ENCODE measurements at places on chromosomes 3 and 15.

DNA sequence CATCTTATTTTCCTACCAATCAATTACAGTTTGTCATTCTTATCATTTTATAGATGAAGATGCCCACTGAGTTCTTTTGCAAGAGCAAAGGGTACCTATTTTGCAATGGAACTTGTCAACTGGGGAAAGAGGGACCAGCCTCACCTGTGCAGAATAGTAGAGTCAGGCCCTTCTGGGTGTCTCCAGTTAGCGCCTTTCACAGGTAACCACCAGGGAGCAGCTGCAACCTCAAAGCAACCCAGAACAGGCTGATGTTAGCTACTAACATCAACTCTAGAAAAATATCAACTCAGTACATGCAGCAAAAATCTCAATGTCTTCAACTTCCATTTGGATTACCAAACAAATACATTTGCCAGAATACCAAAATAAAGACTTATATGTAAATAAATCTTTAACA, 47.1 kb downstream of the SUMF1 start:
- DNase-seq, result no peak

DNA sequence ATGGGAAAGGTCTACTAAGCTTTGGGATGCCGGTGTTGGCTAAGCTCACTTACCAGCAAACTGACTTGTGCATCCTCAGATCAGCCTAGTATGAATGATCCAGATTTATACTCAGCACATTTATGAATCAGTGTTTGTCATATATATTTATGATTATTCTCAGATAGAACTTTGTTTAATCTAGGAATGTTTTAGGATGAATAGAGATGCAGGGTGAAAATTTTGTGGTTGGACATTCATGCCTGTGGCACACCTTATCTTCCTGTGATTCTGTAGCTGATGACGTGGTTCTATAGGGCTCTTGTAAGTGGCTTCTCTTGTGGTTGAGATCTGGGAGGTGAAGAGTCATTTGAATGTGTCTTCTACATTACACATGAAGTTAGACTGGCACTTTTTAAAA, 11.4 kb downstream of the CDIN1 start:
- DNase-seq, result no peak

DNA sequence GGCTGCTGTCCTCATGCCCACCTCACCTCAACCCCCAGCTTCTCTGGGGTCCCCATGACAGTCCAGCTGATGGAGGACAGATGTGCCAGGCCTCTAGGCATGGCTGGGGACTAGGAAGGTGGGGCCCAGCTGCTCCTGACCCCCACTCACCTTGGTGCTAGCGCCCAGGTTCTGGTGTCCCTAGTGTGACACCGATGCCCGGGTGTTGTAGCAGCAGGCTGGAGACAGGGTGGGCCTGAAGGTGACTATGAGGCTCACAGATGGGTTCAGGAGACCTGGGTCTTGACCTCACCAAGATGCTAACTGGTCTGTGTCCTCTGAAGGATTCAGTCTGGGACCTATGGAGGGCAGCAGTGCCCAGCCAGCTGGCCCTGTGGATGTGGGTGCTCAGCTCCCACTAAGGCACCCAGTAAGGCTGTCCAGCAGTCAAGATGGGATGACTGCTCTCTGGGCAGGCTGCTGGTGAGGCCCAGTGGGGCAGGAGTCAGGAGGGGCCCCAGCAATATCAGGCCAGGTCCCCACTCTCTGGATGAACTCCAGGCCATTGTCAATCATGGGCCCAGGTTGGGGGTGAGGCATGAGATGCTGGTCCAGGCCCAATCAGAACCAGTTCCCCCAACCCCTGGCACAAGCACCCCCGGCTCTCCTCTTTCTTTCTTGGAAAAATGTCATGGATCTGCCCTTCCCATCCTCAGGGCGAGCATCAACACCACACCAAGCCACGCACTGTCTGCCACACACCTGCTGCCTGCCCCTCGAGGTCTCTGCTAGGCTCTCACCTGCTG, 33.0 kb downstream of the ALDH1L1 start:
- no peak for DNase-seq

- no peak for DNase-seq
Measured at GRCh38 chr15:99421758-99422157, 144.0 kb upstream of the MEF2A start.

GRCh38 chr3:88586121-88586640, 436.4 kb downstream of the C3orf38 start:
- no peak for DNase-seq

DNA sequence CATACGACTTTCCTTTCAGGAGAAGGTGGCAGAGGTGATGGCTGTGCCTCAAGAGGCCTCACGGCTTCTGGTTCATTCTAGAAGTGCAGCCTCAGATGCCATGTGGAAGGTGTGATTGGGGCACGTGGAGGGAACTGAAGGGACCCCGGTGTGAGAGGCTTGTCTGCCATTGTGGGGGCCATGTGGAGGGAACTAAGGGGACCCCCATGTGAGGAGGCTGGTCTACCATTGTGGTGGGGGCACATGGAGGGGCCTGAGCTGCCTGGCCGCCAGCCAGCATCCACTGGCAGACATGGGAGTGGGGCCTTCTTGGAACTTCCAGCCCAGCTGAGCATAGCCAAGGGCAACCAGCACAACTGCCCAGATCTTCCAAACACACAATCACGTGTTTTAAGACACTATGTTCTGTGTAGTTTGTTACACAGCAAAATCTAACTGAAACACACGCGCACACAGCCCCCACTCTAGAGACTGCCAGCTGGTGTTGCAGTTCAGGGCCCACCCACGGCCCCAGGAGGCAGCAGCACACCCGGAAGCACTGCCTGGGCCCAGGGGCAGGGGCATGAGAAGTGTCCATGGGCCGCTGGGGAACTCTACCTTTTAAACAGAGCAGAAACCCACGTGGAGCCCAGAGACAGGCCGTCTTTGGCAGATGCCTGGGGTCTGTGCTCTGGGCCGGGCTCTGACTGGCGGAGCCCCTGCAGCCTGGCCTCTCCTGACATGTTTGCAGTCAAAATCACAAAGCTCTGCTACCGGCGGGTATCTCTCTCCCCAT, 66.8 kb downstream of the IQSEC1 start:
- no peak for DNase-seq

DNA sequence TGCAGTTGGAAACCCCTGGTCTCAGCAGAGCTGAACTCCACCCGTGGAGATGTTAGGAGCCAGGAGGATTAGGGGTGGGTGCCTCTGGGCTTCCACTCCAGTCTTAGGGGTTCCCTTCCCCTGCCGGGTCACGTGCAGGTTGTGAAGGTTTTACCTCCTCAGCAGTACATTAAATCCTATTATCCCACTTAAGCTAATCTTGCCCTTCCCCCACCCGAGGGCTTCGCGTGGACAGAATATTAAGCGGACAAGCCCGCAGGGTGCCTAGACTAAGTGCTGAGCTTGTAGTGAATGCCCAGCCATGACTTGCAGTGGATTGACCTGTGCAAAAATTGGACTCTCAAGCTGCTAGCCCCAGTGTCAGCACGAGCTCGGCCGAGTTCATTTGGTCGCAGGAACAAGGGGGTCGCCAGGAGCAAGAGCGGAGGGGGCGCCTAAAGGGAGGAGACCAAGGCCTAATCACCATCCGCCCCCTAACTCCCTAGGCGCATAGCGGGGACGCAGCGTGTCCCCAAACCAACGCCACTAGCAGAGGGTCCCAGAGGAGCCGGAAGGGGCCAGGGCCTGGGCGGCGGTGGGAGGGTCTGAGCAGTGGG, 498 bp upstream of the SEMA4B start:
- DNase-seq, result no peak

GRCh38 chr3:37935756-37936666, 54.6 kb upstream of the VILL start:
- no peak for DNase-seq

DNA sequence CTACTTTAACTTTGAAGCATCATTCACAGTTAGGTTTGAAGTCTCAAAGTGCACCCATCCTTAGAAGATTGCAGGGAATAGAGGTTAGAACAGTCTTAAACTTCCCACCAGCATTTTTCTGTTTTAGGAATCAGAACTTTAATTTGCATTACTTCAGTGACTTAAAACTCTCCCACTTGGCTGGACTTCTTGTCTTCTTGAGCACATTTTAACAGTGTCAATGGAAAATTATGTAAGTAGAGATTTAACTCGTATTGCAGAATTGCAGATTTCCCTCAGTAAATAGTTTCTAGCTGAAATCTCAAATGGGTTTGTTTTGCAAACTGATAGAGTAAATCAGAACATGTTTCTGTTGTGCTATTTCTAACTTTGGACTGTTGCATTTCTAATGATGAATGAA, 369.6 kb downstream of the OTOL1 start:
- DNase-seq, result no peak

DNA sequence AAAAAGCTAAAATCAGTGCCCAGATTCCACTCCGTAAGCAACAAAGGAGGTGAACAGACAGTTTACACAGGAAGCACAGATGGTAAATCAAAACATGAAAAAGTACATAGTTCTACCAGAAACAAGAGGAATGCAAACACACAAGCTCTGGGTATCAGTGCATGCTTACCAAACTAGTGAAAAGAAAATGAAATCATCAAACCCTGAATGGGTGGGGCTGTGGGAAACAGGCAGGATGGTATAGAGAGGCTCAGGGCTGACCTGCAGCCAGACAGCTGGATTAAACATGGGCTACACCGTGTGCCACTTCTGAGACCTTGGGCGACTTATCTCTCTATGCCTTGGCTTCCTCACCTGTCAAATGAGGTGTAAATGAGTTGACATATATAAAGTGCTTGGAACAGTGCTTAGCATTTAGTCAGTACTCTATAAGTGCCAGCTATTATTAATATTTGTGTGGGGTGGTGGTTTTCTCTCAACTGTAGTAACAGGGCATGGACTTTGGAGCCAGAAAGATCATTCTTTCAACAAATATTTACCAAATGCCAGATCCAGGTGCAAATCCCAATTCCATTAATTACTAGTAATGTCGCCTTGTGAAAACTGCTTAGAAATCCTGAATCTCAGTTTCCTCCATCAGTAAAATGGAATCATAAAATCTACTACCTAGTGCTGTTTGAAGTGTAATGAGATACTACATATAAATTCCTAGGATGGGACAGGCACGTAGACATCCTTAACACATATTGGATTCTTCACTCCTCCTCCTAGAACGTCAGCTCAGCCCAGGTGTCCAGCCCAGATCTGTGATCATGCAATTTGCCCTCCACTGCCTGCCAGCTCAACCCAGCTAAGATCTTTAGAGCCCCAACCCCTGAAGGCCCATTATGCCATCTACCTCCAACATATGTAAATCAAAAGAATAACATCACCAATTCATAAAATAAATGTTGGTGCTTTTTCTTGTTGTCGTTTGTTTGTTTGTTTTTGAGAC, 55.5 kb upstream of the SMAD3 start:
- DNase-seq, result no peak

GRCh38 chr15:83320404-83320803, 35.9 kb upstream of the BNC1 start:
- DNase-seq, result no peak

DNA sequence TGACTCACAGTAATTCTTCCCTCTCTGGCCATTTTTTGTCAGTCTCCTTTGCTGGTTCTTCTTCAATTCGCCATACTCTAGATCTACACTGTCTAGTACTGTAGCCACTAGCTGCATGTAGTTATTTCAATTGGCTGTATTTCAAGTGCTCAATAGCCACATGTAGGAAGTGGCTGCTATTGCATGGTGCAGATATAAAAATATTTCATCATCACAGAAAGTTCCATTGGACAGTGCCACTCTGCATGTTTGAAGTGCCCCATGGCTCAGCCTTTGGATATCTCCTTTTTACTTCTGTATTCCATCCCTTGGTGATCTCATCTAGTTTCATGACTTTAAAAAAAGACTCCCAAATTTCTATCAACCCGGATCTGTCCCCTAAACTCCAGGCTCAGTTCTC, 22.1 kb downstream of the PPP2R3A start:
- DNase-seq, result no peak

- no peak for DNase-seq
Measured at GRCh38 chr15:99086327-99086667, 18.6 kb upstream of the SYNM start.

DNA sequence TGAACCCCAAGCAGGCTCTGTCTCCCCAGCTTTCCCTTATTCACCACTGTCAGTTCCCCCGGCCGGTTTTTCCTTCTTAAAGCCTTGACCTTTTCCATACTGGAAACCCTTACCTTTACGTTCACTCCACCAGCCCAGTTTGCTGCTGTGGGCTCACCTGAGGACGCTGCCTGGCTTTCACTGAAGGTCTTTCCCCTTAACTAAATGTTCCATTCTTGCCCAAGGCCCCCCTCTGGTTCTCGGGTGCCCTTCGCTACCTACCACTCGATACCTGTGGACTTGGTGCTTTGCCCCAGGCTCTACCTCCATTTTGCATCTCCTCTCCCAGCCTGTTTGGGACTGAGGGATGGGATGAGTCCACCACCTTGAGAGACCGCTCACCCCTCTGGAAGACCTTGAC, 851 bp downstream of the AP2M1 start:
- no peak for DNase-seq

GRCh38 chr3:192246847-192247559, 480.3 kb downstream of the FGF12 start:
- DNase-seq, result no peak

GRCh38 chr3:169965562-169966427, 812 bp upstream of the SEC62 start:
- DNase-seq, result no peak
